ENCODE measurements at places on chromosomes 16 and 17.

GRCh38 chr17:41417576-41418015 lies 6.8 kb downstream of the KRT37 start:
- no peak for DNase-seq

DNA sequence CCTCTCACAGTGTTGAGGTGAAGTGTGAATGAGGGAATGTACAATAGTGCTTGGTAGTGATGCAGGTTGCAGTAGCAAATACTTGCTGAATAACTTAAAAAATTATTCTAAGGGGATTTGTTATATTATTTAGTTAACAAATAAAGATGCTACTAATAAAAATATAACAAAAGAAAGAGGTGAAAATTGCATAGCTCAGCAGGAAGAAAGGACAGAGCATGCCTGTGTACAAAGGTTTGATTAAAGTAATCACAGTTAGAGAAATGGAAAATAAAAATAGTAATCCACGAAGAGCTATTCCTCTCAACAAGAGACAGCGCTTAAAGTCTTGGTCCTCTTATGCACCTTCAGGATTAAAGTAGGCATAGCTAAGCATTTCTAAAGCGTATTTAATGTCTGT lies 11.0 kb downstream of the GOT2 start:
- DNase-seq: no peak

- DNase-seq: no peak
Measured at GRCh38 chr17:63116228-63116627, 150.2 kb downstream of the TANC2 start.

DNA sequence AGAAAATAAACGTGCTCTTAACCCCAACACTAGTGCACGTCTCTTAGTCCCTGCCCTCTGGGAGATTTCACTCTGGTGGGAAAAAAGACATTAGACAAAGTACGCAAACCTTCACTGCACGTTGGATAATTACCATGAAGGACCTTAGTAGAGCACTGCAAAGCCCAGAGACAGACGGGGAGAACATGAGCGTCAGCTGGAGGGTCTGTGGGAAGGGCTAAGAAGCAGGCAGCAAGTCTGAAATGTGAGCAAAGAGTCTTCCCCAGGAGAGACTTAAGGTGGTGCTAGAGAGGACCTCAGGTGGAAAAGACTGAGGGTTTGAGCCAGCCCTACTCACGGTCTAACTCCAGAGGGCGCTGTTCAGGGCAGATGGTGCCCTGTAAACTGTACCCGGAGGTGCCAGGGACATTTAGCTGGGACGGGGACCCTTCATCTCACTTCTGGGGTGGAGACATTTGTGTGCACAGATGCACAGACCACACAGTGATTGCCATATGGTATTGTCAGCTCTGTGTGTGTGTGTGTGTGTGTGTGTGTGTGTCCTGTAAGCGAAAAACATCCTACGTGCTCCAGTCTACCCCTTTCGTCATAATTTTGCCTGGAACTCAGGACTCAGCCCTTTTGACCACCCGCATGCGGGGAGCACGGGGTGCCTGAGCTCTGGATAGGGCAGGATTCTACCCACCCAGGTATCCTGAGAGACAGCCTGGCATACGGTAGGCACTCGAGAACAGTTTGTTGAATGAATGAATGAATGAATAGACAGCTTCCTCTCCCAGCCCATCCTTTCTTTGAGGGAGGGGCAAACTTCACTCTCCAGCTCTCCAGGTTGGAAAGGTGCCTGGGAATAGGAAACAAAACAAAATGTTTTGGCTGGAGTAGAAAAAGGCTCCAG lies 10.1 kb upstream of the STAC2 start:
- peak; percentile 10 for DNase-seq

GRCh38 chr17:74199306-74200092 lies 4.0 kb upstream of the RPL38 start:
- DNase-seq: peak; percentile 32

DNA sequence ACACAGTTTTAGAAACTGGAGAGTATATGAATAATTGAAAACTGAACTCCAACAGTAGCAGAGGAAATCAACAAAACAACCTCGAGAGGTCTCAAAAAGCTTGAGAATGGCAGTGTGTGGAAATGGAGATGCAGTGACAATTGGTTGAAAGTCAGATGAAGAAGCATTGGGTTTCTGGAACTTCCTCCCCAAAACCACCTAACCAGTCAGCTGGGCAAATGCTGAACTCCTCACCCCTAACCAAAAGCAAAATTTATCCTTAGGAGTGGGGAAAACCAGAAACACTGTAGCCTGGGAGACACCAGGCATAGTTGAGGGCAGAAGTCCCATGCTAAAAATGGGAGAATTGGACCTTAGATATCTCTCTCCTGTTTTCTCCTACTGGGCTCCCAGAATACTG lies 109.9 kb downstream of the TANC2 start:
- no peak for DNase-seq

GRCh38 chr16:28110479-28110878 lies 47.0 kb upstream of the GSG1L start:
- DNase-seq: no peak

GRCh38 chr17:44905006-44906000 lies 6.1 kb upstream of the EFTUD2 start:
- DNase-seq: no peak

GRCh38 chr17:17570140-17570797 lies 21.2 kb downstream of the PEMT start:
- no peak for DNase-seq

DNA sequence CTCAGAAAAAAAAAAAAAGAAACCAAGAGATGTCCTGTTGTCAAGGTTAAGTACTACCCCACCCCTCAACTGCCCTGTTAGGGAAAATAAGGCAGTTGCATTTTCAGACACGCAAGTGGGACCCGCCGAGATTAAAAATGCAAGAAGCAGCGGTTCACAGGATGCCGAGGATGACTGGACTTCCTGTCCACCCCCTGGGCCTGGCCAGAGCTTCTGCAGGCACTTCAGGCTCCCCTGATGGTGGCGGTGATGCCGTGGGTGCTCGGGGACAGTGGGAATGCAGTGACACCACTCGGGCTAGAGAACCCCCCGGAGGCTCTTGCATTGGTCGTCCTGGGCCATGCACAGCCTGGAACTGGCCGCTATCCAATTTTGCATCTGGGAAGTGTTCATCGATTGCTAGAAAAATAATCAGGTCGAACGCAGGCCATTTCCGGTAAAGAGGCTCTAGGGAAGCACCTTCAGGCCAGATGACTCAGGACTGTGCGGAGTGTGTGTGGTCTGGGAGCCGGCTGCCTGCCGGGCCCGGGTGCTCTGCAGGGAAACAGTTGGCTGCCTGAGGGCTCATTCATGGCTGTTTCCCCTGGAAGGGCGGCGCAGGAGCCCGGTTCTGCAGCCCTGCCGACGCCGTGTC lies 13.4 kb upstream of the CRISPLD2 start:
- no peak for DNase-seq

- no peak for DNase-seq
Measured at GRCh38 chr17:51362811-51363585, 102.7 kb downstream of the UTP18 start.

- DNase-seq: no peak
Measured at GRCh38 chr17:57948555-57949420, 6.4 kb downstream of the CUEDC1 start.

DNA sequence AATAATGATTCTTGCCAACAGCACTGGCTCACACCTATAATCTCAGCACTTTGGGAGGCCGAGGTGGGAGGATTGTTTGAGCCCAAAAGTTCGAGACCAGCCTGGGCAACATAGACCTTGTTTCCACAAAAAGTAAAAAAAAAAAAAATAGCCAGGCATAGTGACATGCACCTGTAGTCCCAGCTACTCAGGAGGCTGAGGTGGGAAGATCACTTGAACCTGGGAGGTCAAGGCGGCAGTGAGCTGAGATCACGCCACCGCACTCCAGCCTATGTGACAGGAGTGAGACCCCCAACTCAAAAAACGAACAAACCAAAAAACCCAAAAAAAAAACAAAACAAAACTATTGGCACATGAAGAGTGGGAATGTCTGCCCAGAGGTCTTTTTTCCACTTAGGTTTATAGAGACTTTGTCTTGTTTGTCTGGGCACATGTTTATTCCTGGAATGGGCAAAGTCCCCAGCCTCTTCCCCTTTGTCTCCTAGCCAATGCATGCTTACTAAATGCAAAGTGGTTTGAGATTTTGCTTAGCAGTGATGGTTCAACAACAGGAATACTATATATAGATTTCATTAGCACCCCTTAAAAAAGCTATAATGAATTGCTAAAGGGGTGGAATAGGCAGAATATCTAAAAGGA lies 25.9 kb downstream of the NMT1 start:
- no peak for DNase-seq

GRCh38 chr17:75615301-75615700 lies 17.9 kb upstream of the SMIM5 start:
- DNase-seq: no peak

DNA sequence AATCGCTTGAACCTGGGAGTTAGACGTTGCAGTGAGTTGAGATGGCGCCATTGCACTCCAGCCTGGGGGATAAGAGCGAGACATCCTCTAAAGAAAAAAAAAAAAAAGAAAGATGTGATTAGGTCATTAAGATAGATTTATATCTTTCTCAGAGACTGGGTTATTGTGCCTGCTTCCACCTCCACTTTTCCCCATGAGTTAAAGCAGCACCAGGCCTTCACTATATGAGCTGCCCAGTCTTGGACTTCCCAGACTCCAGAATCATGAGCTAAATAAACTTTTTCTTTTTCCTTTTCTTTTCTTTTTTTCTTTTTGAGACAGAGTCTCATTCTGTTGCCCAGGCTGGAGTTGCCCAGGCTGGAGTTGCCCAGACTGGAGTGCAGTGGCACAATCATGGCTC lies 19.4 kb upstream of the CDH1 start:
- DNase-seq: no peak

GRCh38 chr16:5070431-5071186 lies 1.0 kb upstream of the ALG1 start:
- no peak for DNase-seq

- DNase-seq: no peak
Measured at GRCh38 chr16:8572919-8573724, 17.2 kb downstream of the TMEM114 start.

- no peak for DNase-seq
Measured at GRCh38 chr16:73027685-73028111, 20.2 kb downstream of the ZFHX3 start.

- DNase-seq: no peak
Measured at GRCh38 chr16:75116081-75116910, at the start of gene LDHD. LDHD (minus strand) TSS chr16:75116780; CDS start chr16:75116720, 60 bp downstream.

GRCh38 chr17:48236681-48237134 lies 129.1 kb downstream of the SNX11 start:
- DNase-seq: no peak

DNA sequence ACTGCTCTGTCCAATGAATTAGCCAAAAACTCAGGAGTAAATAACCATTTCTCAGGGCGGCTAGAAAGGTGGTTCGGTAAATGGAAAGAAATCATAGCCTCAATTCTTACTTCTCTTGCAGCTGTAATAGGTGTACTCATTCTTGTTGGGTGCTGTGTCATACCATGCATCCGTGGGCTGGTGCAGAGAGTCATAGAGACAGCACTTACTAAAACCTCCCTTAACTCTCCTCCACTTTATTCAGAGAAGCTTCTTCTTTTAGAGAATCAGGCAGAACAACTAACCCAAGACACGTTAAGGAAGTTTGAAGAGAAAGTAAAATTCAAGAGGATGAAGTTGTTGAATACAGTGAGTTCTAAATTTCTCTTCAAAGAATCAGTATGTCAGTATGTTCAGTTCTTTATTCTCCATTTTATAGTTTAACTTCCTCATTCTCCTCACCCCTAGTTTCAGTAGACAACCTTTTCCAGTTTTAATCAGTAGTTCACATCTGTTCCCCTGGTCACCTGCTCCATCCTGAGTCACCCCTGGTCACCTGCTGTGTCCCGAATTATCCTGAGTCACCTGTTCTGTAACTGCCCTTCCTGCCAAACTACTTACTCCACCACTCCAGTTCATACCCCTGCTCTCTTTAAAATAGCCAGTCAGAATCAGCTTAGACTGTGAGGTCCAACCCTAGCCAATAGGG lies 85.9 kb downstream of the EMP2 start:
- DNase-seq: no peak

GRCh38 chr16:2238150-2238837 lies 2.0 kb downstream of the DNASE1L2 start:
- DNase-seq: no peak

DNA sequence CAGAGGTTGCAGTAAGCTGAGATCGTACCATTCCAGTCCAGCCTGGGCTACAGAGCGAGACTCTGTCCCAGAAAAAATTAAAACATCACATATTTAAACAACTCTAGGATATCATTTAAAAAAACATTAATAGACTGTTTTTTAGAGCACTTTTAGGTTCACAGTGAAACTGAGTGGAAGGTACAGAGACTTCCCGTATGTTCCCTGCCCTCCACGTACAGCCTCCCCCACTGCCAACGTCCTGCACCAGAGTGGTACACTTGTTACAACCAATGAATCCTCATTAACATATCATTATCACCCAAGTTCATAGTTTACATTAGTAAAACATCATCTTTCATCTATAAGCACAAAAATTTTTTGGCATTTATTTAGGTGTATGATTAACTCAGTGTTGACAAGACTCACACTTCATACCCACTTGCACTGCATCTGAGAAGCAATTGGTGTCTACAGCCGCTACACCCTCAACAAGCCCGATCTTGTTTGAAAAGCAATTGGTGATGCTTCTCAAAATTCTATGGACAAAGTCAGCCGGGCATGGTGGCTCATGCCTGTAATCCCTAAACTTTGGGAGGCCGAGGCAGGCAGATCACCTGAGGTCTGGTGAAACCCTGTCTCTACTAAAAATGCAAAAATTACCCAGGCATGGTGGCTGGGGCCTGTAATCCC lies 39.9 kb upstream of the STH start:
- DNase-seq: no peak

DNA sequence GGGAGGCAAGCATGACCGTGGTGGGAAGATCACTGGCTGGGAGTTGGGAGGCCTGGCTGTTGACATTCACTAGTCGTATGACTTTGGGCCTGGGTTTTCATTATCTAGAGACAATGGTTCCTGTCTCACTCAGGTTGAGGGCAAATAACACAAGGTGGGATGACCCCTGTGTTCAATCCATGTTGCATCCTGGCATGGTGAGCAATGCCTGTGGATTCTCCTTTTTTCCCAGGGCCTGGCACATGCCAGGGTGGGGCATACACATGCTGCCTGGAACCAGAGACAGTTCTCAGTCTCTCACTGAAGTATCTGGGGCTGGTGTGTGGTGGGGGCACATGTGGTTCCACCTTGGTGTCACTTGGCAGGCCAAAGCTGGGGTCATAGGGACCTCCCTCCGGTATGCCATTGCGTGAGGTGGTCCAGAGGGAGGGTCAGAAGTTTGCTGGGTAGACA lies 5.4 kb downstream of the THRA start:
- DNase-seq: no peak

GRCh38 chr16:2437032-2437790 lies 8.0 kb downstream of the CCNF start:
- no peak for DNase-seq

GRCh38 chr16:62177351-62178203 lies 141.3 kb upstream of the CDH8 start:
- DNase-seq: no peak

DNA sequence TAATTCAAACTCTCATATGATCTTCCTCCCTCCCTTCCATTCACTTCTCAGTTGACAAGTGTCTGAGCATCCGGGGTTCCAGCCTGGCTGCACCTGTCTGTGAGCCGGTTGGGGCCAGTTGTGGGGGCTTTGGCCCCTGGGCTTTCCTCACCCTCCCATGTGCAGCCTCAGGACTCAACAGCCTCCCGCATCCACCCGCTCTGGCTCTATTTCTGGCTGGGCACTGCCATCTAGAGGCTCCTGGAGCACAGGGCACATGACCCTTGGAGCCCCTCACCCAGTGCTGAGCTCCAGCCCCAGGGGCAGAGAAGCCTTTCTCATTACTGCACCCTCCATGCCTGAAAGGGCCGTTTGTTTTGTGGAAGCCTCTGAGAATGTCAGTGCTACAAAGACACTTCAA lies 43.3 kb downstream of the HAPSTR1 start:
- peak; percentile 12 for DNase-seq

- no peak for DNase-seq
Measured at GRCh38 chr17:4853208-4853671, 20.1 kb downstream of the MINK1 start.

Data from T-helper 22 cell (primary cell).